ENCODE measurements at places on chromosomes 11 and 22.

GRCh38 chr11:126475014-126475991 lies 119.8 kb downstream of the ST3GAL4 start:
- no peak for DNase-seq

- DNase-seq = peak; percentile 22
These were observed 13.5 kb downstream of the C11orf97 start for GRCh38 chr11:94525546-94526324.

DNA sequence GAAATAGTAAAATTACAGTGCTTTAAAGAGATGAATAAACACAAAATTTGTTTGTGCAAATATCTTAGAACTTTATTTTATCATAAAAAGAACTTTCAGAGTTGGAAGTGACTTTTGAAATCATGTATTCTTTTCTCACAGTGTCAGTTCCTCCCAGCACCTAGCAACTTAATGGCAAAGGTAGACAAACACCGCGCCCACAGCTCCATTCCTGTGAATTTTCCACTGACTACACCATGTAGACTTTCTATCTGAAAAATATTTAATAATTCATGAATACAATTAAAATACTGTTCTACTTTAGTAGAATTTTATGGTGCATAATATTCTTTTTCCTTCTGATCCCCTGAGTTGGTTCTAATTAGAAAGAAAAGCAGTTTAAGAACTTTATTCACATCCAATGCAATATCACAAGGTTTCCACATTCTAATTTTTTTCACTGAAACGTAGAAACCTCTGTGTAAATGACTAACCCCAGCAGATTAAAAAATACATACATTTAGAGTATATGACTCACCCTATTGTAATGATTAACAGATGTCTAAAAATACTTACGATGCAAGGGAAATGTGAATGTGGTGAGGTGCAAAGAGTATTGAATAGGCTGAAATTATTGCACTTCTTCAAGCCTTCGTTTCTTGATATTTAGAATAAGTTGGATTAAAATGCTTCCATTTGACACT lies 218.2 kb upstream of the CCDC179 start:
- DNase-seq = no peak

GRCh38 chr11:15821451-15821850 lies 534.9 kb downstream of the SOX6 start:
- DNase-seq = no peak

GRCh38 chr22:20438678-20439492 lies 1.3 kb upstream of the SCARF2 start:
- DNase-seq = no peak

- no peak for DNase-seq
These were observed 47.6 kb downstream of the CACNA1I start for GRCh38 chr22:39617970-39618757.

- DNase-seq = no peak
These were observed 138.5 kb downstream of the FEZ1 start for GRCh38 chr11:125357551-125357950.

DNA sequence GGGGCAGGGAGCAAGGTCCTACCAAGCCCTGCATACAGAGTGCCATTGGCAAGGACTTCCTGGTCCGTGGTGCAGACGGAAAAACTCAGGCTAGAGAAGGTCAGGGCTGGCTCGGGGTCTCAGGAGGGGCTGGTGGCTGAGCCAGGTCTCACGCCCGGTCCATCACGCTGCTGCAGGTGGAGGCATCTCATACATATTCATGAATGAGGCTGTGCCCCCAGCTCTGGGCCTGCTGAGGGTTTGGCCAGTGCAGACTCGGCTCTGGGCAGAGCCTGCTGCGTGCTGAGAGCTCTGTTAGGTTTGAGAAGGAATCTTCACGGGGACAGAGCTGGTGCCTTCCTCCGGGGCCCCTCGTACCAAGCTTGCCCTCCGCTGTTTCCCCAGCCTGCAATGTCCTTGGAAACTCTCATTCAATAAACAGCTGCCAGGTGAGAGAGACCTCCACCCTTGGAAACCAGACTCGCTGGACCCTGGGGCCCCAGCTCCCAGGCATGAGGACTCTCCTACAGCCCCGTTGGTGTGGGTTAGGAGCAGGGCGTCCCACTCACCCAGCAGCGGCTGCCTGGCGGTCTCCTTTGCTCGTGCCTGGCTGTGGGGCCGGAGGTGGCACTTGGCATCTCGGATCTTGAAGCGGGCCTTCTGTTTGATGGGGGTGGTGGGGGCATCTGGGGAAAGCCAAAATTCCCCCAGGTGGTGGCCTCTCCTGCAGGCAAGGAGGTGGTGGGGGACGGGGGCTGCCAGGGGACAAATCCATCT lies 33.9 kb upstream of the TTLL12 start:
- no peak for DNase-seq

GRCh38 chr11:62712861-62713260 lies 5.4 kb downstream of the GNG3 start:
- DNase-seq = no peak

DNA sequence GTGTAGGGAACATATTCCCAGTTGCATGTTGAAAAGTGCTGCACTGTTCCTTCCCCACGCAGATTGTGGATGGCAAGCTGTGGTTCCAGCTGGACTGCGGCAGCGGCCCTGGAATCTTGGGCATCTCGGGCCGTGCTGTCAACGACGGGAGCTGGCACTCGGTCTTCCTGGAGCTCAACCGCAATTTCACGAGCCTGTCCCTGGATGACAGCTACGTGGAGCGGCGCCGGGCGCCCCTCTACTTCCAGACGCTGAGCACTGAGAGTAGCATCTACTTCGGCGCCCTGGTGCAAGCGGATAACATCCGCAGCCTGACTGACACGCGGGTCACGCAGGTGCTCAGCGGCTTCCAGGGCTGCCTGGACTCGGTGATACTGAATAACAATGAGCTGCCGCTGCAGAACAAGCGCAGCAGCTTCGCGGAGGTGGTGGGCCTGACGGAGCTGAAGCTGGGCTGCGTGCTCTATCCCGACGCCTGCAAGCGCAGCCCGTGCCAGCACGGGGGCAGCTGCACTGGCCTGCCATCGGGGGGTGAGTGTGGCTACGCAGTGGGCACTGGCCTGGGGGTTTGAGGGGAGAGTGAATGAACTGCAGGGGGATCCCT lies 102.7 kb upstream of the MTNR1B start:
- no peak for DNase-seq

GRCh38 chr11:128548649-128549255 lies 38.6 kb downstream of the ETS1 start:
- DNase-seq = peak; percentile 74
